ENCODE measurements at places on chromosomes 6 and 20.

DNA sequence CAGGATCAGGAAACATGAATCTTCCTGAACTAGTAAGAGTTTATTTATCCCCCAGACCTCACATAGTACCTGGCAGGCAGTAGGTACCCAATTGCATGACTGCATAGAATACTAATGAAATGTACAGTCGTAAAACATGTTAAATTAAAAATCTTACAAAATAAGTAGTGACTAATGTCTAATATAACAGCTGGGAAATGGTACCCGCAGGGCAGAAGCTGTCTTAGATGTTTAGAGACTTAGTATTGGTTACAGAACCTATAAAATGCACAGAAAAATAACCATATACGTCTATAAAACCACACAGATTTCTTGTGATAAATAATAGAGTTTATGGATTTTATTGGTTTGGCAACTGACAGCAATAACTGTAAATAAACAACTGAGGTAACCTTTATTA, 139.1 kb upstream of the GMDS start:
- no peak for DNase-seq

DNA sequence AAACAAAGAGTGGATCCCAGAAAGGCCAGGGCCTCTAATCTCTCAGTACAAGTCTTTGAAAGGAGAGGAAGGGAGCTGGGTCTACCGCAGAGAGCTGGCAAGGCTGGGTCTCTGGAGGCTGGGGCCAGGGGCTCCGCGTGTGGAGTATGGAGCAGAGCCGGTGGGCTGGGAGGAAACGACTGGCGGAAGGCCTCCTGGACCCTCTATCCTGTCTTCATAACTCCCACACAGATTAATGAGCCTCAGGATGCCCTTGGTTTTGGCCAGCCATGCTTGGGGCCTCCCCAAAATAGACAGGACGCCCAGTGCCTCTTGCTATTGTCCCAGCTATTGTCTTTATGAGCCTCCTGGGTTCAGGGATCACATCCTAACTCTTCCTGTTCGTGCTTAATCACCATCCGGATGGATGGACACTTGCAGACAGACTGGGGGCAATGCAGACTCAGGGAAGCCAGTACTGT, 306.4 kb downstream of the DHX35 start:
- DNase-seq = no peak

- DNase-seq = no peak
These were observed 8.2 kb upstream of the BCAS4 start for GRCh38 chr20:50786703-50787102.

GRCh38 chr6:83038246-83038645, 27.4 kb downstream of the UBE3D start:
- DNase-seq = no peak

DNA sequence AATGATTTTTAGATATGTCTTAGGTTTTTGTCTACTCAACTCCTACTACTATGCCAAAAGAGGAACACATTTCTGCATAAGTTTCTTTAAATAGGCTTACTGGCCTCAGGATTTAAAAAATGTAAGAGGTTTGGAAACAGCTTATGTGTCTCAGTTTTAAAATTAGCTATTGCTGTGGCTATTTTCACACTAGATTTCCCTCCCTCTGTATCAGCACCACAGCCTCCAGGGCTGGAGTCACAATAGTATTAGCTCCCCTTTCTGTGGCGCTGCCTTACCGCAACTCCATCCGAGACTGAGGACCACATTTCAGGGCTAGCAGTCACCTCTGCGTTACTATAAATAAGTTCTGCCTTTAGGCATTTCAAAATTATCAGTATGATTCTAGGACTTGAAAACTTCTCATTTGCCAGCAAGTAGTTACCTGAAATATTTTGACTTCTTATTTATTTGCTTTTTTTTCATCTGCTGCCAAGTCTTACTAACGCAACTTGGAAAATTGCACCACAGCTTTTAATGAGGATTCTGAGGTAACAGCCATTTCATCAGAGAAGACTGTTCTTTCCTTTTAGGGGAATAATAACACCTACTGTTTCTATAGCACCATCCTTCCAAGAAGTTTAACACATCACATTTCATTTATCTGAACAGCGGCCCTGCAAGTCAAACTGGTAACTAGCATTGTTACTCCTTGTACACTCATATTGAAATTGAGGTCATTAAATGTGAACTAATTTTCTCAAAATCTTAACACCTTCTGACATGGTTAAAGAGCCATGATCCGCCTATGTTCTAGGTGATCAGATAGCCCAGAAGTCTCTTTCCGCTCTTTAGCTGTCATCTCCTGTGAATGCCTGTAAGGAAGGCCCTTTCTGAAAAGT, 105.9 kb downstream of the GJA10 start:
- no peak for DNase-seq

DNA sequence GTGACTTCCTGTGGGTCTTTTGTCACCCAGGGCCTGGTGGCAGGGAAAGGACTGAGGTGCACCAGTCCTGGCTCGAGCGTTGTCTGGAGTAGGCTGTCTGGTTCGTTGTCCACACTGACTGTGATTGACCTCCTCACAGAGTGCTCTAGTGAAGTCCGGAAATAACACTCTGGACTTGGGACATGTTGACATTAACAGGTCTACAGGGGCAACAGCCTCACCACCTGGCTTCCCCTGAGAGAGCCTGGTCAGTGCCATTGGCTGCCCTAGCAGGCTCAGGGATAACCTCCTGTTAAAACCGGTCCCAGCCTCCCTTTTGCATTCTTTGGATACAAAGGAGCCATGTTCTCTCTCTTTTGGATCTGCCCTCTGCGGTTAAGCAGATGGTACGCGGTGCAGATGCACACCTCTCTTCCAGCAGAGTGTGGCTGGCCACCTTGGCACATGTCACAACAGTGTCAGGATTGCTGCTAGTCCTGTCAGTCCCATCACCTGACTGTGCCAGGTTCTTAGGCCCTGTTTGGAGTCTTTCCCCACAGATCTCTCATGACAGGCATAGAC, 46.2 kb downstream of the CDS2 start:
- DNase-seq = no peak

GRCh38 chr20:5198651-5198924, 71.8 kb downstream of the CDS2 start:
- no peak for DNase-seq

DNA sequence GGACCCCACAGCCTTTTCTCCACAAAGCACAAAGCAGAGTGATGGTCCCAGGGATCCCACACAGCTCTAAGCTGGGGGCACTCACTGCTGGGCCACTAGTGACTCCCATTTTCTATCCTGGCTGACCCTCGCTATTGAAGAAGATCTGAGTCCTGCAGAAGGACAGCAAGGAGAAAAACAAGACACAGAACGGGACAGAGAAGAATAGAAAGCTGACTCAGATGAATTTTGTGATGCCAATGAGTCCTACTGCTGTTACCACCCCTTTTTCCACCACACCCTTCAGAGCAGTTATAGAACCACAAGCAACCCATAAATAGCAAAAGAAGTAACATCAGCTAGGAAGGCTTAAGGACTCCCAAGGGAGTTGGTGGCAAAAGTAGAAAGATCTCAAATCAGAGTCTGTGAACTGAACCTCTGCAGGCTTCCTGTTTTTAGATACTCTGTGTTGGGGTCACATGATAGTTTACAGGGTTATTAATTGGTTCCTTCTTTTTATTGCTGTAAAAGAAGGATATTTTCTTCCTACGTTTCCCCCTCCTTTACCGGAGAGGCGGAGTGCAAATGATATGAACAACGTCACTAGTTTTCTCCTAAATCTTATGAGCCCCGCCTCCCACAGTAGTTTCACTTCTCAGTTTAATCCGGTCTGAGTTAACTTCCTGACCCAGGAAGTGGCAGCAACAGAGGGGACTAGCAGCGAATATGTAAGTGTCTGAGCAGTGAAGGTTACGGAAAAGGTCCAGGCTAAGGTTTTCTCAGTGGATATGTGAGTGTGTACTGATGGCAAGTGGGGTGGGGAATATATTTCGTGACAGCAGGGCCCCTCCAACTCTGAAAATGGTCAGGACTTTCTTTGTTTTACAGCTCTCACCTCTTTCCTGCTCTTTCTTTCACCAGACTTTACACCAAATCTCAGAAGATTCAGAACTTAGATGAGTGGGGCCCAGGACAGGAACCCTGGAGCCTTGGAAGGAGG, at the start of gene TRIM38:
TSS of gene TRIM38 (plus strand) at position 654 of the 979 bp plus-strand sequence. CDS start 3,721 bp downstream, outside the sequence.
- peak; percentile 84 for DNase-seq

DNA sequence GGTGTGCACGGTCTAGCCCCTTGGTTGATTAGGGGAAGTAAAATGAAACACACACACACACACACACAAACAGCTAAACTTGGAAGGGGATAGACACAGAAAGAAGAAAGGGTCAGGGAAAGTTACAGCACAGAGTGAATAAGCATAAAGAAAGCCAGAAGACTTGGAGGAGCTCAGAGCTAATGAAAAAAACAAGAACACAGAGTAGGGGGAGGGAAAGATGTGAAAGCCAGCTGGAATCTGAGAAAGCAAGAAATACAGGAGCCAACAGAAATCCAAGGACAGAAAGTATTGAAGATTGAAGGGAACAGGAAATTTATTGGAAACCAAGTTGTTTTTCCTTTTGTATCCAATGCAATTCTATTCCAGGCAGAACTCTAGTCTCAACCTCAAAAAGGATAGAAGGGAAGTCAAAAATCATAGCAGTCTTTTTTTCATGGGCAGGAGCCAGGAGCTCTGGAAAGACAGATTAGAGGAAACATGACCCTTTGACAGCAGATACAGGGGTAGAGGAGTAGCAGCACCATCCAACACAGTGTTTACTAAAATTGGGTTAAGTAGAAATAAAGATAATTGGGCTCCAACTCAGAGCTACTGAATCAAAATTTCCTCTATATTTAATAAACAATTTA, 10.1 kb downstream of the HMGCLL1 start:
- DNase-seq = no peak
